ENCODE measurements at places on chromosomes 11 and 22.

DNA sequence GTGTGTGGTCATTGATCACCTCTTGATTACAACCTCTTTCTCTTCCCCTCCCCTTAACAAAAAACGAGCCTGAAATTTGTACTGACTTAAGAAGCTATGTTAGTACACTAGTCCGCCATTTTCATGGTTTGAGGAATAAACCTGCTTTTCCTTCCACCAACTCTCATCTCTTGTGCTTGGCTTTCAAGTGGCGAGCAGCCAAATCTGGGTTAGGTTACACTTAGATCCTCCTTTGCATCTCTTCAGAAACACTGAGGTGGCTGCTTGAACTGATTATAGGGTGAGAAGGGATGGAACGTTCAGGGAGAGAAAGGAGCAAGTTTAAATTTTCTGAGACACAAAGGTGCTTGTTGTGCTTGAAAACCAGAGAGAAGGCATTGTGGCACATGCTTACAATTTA is 2171.4 kb downstream of the LRRC4C start:
- DNase-seq: no peak

DNA sequence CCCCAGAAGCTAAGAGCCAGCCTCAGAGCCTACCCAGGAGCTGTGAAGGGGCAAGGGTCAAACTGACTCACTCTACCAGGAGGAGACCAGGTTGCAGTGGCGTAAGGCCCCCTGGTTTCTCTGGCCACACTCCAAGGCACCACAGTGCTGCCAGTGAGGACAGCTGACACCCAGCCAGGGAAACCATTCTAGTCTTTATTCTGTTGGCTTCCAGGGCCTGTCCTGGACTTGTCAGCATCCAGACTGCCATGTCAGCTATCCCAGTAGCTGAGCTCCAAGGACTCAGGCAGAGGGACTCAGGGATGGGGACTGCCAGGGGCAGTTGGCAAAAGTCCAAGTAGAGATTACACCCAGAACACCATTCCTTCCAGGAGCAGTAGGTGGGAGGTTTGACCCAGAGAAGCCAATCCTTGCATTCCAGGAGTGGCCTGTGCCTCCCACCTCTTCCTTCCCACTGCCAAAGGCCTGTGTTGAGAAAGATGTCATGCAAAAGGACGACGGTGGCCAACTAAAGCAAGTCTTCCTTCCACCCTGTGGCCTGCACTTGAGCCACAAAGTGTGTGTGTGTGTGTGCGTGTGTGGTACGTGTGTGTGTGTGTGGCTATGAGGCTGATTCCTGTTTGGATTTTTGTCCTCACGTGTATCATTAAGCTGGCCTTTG is 3.6 kb upstream of the MAPK8IP1 start:
- DNase-seq: no peak

DNA sequence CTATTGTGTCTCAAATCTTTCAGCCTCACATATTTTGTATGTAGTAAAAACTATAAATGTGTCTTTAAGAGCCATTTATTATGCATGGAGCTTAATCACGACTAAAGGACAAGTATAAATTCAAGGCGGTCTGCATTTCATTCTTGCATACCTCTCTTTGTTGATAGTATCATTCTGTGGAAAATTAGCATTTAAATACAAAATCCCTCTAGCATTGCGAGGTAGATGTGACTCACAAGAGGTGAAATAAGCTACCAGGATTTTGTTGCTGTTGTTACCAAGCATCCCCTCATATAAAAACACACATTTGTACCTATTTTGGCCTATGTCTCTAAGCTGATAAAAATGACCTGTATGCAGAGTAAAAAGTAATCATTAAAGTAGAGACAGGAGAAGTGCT is 537.4 kb upstream of the LUZP2 start:
- DNase-seq: no peak

DNA sequence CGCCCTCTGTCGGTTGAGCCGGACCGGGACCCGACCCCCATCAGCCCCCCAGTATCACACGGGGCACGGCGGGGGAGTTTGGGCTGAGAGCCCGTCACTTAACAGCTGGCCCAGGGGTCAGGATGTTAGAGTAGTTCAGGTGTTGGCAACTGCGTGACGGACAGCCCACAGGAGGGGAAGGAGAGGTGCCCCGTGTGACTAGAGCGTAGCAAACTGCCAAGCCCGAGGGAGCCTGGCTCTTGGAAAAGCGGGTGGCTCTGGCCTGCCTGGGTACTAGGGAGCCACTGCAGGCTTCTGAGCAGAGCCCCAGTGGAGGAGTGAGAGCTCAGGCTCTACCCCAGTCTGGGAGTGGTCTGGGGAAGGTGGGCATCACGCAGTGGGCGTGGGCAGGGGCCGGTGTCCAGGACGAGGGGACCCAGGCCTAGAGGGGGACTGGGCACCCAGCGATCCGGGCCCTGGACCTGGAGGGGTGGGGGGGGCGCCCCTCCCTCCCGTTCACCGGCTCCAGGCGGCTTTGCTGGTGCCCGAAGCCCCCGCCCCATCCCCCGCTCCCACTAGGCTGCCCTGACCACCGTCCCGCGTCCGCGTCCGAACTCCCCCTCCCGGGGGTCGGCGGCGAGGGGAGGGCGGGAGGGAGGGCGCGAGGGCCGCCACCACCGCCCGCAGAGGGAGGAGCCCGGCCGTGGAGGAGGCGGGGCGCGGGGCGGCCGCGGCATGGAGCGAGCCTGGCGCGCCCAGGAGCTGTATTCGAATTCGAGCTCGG is 24.4 kb downstream of the SHANK3 start:
- DNase-seq: no peak

- no peak for DNase-seq
These were observed 99.0 kb downstream of the BRD1 start for GRCh38 chr22:49728570-49729271.

DNA sequence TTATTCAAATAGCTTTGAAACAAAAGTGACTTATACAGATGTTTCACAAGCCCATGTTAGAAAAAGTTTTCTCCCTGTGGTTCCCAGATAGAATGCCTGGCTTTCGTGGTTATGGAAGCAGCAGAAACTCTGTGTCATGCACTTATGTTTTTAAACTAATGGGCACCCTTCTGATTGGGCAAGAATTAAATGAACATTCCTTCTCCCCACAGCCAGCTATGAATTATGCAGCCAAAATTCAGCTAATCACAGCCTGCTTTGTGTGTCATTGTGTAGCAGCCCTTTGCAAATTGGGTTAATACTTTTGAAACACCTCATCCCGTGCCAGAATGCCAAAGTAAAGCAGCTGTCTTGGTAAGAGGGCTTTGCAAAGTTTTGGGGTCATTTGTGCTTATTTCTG is 46.9 kb downstream of the PANX1 start:
- no peak for DNase-seq

- no peak for DNase-seq
These were observed 37.9 kb downstream of the ST14 start for GRCh38 chr11:130197386-130198035.

DNA sequence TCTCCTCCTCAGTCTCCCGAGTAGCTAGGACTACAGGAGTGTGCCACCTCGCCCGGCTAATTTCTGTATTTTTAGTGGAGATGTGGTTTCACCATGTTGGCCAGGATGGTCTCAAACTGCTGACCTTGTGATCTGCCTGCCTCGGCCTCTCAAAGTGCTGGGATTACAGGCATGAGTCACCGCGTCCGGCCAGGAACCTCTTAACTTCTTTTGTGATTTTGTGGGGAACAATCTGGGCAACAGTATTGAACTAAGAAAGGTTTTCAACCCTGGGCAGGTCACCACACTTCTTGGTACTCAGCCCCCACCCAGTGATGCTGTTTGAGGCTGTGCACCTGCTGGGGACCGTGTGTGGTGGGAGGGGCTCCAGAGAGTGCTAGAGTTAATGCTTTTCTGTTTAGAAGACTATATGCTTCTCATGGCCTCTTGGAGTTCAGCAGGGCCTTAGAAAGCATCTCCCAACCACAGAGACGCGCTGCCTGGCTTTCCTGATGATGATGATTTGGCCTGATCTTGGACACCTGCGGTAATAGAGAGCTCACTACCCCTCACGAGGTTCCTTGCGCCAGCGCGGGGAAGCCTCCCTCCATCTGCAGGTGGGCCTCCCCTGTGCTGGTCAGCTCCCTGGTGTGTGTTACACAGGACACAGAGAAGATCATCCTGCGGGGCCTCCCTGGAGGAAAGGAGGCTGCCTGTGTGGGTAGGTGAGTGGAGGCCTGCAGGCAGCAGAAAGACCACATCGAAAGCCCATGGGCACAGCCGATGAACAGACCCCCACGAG is 1.2 kb downstream of the DENND6B start:
- DNase-seq: no peak

DNA sequence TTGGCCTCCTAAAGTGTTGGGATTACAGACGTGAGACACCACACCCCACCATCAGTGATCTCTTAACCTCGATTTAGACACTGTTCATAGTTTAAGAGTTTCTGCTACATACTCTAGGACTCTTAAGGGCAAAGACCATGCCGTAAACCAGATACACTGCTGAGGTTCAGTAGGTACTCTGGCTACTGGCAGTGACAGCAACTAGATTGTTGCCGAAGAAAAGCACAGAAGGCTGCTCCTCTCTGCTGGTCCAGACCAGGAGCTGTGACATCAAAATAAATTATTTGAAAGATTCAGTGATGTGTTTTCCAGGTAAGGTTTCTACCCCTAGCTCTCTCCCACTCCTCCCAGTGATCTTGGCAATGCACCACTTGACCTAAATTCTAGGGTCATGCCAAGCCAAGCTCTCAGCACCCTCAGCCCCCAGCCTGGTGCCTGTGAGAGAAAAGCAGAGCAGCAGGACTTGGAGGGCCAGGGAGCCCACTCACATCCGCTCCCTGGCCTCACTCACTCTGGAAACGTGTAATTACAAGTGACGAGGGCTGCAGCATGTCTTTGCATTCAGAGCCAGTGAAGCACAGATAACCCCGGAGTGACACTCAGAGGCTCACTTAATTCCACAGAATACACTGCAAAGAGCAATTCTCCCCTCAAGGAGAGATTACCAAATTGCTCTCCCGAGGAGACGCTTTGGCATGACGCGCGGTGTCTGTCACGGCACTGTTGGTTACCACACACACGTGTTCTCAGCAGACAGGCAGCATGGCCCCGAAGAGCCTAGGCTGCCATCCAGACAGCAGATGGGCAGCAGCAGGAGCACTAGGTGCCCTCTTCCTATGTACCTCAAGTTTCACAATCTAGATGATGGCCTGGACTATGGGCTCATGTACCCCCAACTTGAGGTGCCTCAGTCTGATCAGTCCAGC is 96.9 kb upstream of the PITPNB start:
- DNase-seq: no peak

- no peak for DNase-seq
These were observed 720 bp upstream of the MED17 start for GRCh38 chr11:93783362-93783761.

DNA sequence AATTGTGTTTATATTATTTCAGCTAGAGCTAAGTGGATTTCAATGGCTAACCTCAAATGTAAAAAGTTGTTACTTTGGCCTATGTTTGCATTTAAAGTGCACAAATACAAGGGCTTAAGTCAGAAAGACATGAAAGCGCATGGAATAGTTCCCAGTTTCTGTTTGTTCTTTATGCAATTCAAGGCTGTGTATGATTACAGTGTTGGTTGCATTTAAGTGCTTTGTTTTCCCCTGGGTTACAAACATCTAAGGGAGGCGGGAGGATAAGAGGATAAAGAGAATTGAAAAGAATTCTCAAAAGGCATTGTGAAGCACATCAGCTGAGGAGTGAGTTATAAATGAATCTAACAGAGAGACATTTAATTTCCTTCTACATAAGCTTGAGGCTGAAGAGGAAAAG is 453.4 kb downstream of the NTM start:
- no peak for DNase-seq

DNA sequence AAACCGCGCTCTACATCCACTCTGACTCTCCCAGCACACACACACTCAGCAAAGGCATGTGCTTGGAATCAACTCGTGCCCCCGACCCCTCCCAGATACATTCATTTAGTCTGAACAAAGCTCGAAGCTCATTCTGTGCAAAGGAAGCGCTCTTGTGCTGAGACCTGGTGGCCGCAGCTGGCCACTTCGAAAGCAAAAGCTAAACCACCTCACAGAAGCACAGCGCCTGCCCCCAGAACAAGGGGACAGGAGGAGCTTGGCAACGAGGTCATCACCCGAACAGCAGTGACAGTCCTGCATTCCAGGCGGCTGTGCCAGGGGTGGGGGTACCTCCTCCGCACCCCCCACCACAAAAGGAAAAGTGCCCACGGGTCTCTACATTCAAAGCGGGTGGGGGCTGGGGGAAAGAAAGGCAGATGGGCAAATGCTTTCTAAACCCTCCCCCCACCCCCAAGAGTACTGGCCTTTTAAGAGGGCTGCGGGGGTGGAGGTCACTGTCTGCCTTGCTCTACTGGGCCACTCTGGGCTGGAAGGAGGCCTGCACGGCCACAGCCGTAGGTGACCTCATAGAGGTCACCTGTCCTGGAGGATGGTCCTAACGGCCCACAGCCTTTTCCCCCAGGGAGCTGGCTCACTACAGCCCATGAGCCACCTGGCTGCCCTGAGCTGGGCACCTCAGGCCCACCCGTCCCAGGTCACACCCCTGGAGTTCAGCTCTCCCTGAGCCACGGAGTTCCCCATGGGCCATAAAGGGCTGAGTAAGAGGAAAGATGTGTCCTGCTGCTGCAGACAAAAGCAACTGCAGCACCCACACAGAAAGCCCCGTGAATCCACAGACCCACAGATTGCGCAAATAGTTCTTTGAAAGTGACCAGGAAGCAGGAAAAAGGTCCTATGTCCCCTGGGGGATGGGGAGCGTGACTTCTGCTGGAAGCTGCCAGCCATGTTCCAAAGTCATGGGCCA is 21.3 kb downstream of the CBX7 start:
- DNase-seq: no peak

DNA sequence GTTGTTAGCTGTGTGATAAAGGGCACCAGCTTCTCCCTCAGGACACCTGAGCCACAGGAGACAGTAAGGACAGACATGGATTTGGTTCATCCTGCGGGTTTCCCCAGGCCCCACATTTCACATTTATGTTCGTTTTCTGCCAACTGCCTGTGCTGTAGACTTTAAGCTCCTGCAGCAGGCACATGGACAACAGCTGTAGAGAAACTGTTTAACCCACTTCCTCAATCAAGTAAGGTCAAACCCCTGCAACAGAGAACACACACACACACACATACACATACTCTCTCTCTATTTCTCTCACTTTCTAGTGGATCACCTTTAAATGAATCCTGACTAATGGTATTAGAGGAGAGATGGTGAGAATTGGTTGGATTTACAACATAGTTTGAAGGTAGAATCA is 90.7 kb downstream of the C11orf87 start:
- no peak for DNase-seq

- no peak for DNase-seq
These were observed 39.5 kb downstream of the LMO1 start for GRCh38 chr11:8224161-8224591.

- no peak for DNase-seq
These were observed 26.3 kb downstream of the RPS6KA4 start for GRCh38 chr11:64384981-64385944.

- DNase-seq: no peak
These were observed 536.0 kb downstream of the JRKL start for GRCh38 chr11:96925862-96926261.

DNA sequence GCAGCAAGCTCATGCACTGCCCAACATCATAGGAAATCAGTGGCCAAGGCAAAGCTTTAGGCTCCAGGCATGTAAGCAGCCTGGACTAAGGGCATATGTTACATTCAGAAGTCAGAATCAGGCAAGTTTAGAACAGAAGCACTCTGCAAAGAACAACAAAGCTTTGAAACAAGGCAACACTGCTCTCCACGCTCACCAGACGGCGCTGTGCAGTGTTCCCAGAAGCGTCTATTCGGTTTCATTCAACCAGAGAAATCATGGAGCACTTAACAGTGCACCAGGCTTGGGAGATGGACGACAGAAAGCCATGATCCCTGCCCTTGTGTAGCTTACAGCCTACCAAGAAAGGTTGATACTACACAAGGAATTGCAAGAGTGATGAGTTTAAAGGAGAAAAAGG is 555.8 kb downstream of the BUD13 start:
- DNase-seq: no peak
